ENCODE measurements at places on chromosomes 3 and 15. TPM values are rescaled to one million over a fixed set of nuclear protein-coding genes. Genes with fewer than 3 reads are reported as not detected.
A peak's percentile ranks its signal among the peaks of the same experiment; 100 is the strongest.

The TP63 gene
- 1.1 TPM for total RNA-seq

The ARPP21 gene
- not detected for total RNA-seq

The NANOGP8 gene
- total RNA-seq, result not detected

The TM4SF18 gene
- not detected for total RNA-seq

The SPATA16 gene
- not detected for total RNA-seq

The SLC9C1 gene
- 0.28 TPM for total RNA-seq

The CCR3 gene
- 2.0 TPM for total RNA-seq

The TLNRD1 gene
- total RNA-seq, result 31.2 TPM

GRCh38 chr3:73618461-73618860 is 6.3 kb downstream of the PDZRN3 start:
- no peaks in the 10 kb centered on the region for H3K36me3 ChIP-seq
- DNase-seq, result no peak
- H3K4me3 ChIP-seq, result no peak overlapping the region

GRCh38 chr15:68565726-68566125 is 13.1 kb upstream of the CORO2B start:
- no peak overlapping the region for H3K27ac ChIP-seq
- H3K4me1 ChIP-seq, result no peaks in the 10 kb centered on the region
- no peak overlapping the region for H3K4me3 ChIP-seq
- peaks cover 52% of the 10 kb centered on the region for H3K27me3 ChIP-seq
- no peak for DNase-seq
- H3K36me3 ChIP-seq, result no peaks in the 10 kb centered on the region

DNA sequence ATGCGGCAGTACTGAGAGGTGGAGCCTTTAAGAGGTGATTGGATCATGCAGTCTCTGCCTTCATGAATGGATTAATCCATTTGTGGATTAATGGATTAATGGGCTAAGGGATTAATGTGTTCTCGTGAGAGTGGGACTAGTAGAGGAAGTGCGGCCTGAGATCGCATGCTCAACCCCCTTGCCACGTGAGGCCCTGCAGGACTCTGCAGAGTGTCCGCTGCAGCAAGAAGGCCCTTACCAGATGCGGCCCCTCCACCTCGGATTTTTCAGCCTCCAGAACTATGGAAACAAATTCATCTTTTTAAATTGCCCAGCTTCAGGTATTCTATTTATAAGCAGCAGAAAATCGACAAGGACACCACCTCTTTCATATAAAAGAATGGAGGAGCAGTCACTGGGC is 148.8 kb downstream of the TPRA1 start:
- no peak overlapping the region for H3K4me3 ChIP-seq
- no peak overlapping the region for H3K27ac ChIP-seq

DNA sequence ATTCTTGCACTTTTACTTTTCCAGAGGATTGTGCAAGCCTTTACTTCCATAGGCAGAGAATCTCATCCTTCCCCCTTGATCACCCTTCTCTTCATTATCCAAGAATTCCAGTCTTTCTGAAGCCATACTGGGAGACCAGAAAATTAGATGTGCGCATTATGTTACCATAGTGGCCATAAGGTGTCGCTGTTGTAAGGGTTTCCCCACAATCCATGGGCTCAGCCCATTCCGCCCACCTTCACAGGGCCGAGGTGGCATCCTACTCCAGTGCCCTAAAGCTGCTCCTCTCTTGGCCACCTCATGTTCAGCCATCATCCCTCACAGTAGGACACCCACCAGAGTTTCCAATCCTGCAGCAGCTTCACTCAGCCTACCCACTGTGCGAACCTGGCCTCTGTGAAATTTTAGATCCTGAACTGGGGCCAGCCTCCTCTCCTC is 35.0 kb downstream of the CTSH start:
- H3K4me1 ChIP-seq, result peaks cover 36% of the 10 kb centered on the region
- no peak overlapping the region for H3K4me3 ChIP-seq
- peaks cover 50% of the 10 kb centered on the region for H3K36me3 ChIP-seq
- H3K27me3 ChIP-seq, result no peaks in the 10 kb centered on the region
- H3K27ac ChIP-seq, result no peak overlapping the region

- no peak overlapping the region for H3K4me3 ChIP-seq
- H3K27me3 ChIP-seq, result peaks cover 45% of the 10 kb centered on the region
- no peaks in the 10 kb centered on the region for H3K36me3 ChIP-seq
Measured at GRCh38 chr3:123464211-123464610, 15.3 kb upstream of the ADCY5 start.

GRCh38 chr3:107986505-107986904 is 104.3 kb downstream of the CD47 start:
- H3K27me3 ChIP-seq, result no peaks in the 10 kb centered on the region
- H3K4me1 ChIP-seq, result peaks cover 31% of the 10 kb centered on the region
- H3K36me3 ChIP-seq, result peaks cover 3% of the 10 kb centered on the region
- no peak for DNase-seq
- peak overlapping the region; percentile 15 for H3K27ac ChIP-seq

GRCh38 chr3:193292386-193292785 is 51.4 kb downstream of the PLAAT1 start:
- H3K4me3 ChIP-seq, result no peak overlapping the region
- H3K36me3 ChIP-seq, result no peaks in the 10 kb centered on the region
- H3K4me1 ChIP-seq, result peaks cover 11% of the 10 kb centered on the region
- peaks cover 4% of the 10 kb centered on the region for H3K27me3 ChIP-seq
- H3K27ac ChIP-seq, result no peak overlapping the region

DNA sequence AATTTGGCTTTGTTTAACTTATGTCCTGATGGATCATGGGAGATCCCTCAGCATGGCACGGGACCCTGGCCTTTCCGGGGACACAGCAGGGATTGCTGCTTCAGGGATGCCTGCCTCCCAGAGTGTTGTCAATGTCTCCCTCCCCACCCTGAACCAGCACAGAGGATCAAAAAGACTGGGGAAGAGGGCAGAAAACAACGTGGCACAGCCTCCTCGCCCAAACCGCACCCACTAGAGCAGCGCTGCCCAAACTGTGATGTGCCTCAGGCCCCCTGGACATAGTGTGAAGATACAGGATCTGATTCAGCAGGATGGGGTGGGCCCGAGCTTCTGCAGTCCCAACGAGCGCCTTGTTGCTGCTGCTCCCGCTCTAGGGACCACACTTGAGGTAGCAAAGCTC is 34.5 kb downstream of the SLC6A20 start:
- peaks cover 2% of the 10 kb centered on the region for H3K27me3 ChIP-seq
- H3K27ac ChIP-seq, result no peak overlapping the region
- H3K4me1 ChIP-seq, result peaks cover 2% of the 10 kb centered on the region

GRCh38 chr3:189267981-189268613 is 96.3 kb downstream of the TPRG1 start:
- H3K27me3 ChIP-seq, result no peaks in the 10 kb centered on the region
- no peak for DNase-seq
- no peak overlapping the region for H3K4me3 ChIP-seq
- no peaks in the 10 kb centered on the region for H3K36me3 ChIP-seq

DNA sequence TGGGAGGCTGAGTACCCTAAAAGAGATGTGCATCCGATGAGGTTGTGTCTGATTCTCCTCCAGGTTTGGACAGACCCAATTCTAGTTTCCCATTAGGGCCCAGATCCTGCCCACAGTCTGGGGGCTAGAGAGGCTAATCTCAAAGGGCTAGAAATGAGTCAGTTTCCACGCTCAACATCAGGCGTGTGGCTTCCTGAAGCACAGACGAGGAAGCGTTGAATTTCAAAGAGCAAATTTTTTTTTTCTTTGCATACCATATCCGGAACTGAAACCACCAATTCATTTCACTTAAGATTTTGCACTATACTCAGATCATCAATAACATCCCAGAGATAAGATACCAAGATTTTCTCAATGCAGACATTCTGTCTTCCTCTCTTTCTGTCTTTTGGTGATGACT is 173.8 kb upstream of the BCL6 start:
- peak; percentile 84 for DNase-seq
- peak overlapping the region; percentile 66 for H3K4me3 ChIP-seq
- peaks cover 11% of the 10 kb centered on the region for H3K36me3 ChIP-seq

GRCh38 chr3:66812136-66812535 is 186.0 kb upstream of the KBTBD8 start:
- DNase-seq, result no peak
- no peak overlapping the region for H3K27ac ChIP-seq
- H3K36me3 ChIP-seq, result no peaks in the 10 kb centered on the region

DNA sequence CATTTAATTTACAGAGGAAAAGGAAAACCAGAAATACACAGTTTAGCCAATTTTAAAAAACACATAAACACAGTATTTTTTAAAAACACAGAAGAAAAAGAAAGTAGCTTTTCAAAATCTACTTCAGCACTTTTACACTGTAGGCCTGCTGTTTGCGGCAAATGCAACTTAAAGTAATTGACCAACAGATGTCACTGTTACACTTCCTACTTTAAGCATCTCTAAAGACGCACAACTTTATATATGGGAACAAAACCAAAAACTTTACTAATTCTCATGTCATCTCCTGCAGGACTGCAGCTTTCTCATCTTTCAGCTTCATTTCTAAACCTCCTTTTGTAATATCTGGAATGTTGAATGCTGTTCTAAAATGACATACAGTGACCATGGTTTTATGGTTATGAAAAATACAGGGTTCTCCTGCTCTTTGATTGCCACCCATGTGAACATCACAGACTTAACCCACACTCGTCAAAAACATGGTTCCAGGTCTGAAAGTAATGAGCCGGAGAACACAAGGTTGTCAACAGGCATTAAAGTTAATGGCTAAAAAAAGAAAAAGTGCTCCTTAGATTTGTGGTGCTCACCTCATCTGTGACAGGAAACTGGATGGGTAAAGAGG is 107.9 kb downstream of the FMN1 start:
- DNase-seq, result no peak
- no peak overlapping the region for H3K27ac ChIP-seq
- H3K27me3 ChIP-seq, result no peaks in the 10 kb centered on the region
- H3K36me3 ChIP-seq, result no peaks in the 10 kb centered on the region

Measured in activated CD8-positive, alpha-beta memory T cell treated with anti-CD3 and anti-CD28 coated beads, Interleukin-2, amount 10 ng/mL, durations not matched to agents 7 days and 5 days (primary cell).